Natural killer cell treated with Interleukin-12 subunit alpha and Interleukin-12 subunit beta and Interleukin-15 and Interleukin-18, amount 100 ng/mL, for 72 hours (primary cell): ENCODE measurements at places on chromosomes 5 and 9.

DNA sequence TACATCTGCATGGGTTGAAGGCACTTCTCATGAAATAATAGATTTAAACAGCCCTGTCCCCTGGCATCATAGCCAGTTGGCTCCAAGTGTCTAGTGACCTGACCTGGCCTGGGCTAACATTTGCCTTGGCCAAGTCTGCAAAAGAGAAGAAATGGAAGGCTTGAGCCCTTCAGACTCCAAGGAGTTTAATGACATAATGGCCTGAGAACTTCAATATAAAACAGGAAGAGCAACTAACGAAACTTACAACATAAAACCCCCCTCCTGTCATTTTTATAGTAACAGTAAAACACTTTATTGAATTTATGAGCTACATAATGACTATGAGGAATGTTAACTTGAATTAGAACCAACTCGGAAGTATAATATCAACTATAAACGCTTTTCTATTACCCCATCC lies 218.8 kb upstream of the TBCA start:
- peaks cover 14% of the 10 kb centered on the region for H3K36me3 ChIP-seq
- no peak overlapping the region for H3K4me3 ChIP-seq
- no peaks in the 10 kb centered on the region for H3K4me1 ChIP-seq
- no peaks in the 10 kb centered on the region for H3K27me3 ChIP-seq
- DNase-seq: no peak

GRCh38 chr5:167570431-167570830 lies 721.0 kb upstream of the WWC1 start:
- no peak overlapping the region for H3K27ac ChIP-seq
- peaks cover 13% of the 10 kb centered on the region for H3K27me3 ChIP-seq
- H3K36me3 ChIP-seq: peaks cover 5% of the 10 kb centered on the region
- H3K4me3 ChIP-seq: no peak overlapping the region
- no peak for DNase-seq

DNA sequence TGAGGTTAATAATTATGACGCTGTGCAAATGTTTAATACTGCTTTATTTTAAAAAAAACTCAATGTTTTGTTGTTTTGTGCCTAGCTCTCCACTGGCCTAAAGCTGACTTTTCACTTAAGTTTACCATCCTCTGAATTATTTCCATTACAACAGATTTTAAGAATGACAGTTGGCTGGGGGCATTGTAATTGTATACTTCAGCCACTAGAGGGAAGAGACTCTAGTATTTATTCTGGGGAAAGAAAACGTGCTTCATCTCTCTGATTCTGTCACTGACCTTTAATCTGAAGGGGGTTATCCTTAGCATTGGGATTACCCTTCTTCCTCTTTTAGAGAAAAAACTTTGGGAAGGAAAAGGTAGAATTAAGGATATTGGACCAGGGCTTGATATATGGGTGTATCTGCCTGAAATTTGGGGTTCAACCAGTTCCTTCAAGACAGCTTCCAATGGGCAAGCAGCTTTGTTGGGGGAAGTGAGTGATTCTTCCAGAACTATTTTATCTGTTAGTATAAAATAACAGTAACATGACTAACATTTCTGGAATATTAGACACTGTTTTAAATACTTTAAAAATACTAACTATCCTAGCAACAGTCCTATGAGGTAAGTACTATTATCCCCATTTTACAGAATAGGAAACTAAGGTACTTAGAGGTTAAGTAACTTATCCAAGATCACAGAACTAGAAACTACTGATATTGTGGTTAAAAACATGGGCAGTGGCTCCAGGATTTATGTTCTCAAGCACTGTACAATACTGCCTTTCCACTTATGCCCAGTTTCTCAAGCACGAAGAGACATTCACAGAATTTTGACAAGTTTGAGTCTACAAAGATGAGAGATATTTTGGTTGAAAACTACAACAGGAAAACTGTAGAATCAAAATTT lies 208.4 kb downstream of the CD180 start:
- no peaks in the 10 kb centered on the region for H3K4me1 ChIP-seq
- no peak overlapping the region for H3K27ac ChIP-seq
- H3K27me3 ChIP-seq: peaks cover 18% of the 10 kb centered on the region
- no peak overlapping the region for H3K4me3 ChIP-seq
- no peak for DNase-seq
- H3K36me3 ChIP-seq: no peaks in the 10 kb centered on the region

GRCh38 chr5:10315201-10315600 lies 7.5 kb upstream of the CMBL start:
- no peaks in the 10 kb centered on the region for H3K36me3 ChIP-seq
- H3K27ac ChIP-seq: no peak overlapping the region
- DNase-seq: no peak
- H3K4me3 ChIP-seq: no peak overlapping the region
- peaks cover 3% of the 10 kb centered on the region for H3K4me1 ChIP-seq

GRCh38 chr5:32512926-32513325 lies 68.4 kb upstream of the ZFR start:
- H3K27ac ChIP-seq: no peak overlapping the region
- H3K27me3 ChIP-seq: no peaks in the 10 kb centered on the region
- DNase-seq: no peak
- no peaks in the 10 kb centered on the region for H3K36me3 ChIP-seq
